Gastroesophageal sphincter (tissue), 4 donors: ENCODE measurements at places on chromosomes 5 and 9.

GRCh38 chr5:80707645-80708044 lies 52.9 kb upstream of the DHFR start:
- no peak for ATAC-seq

- ATAC-seq = no peak
These were observed 91.5 kb downstream of the NR3C1 start for GRCh38 chr5:143311955-143312354.

DNA sequence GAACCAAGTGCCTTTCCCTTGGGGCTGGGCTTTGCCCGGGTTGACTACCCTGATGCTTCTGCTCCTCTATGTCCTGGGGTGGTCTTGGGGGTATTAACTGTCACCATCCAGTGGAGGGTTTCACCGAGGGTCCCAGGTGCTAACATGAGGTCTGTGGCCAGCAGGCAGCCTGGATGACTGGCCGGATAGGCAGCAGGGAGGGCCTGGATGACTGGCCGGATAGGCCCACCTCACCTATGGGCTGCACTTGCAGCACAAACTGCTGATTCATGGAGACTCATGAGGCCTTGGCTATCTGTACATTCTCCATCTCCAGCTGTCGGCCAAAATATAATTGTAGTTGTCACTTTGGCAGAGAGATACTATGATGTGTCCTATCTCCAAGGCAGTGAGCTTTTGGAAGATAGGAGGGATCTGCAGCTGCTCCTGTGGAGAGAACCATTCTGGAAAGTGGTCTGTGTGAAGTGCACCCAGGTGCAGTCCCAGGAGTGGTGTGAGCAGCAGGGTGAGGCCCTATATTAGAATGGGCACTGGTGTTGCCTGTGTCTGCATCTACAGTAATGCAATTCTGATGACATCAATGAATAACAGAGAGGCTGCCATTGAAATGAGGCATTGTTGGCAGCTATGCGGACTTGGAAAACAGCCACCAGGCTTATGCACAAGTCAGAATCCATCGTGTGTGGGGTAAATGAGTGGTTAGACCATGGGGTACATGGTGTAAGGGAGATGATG lies 26.3 kb upstream of the CDKN2AIPNL start:
- ATAC-seq = no peak

DNA sequence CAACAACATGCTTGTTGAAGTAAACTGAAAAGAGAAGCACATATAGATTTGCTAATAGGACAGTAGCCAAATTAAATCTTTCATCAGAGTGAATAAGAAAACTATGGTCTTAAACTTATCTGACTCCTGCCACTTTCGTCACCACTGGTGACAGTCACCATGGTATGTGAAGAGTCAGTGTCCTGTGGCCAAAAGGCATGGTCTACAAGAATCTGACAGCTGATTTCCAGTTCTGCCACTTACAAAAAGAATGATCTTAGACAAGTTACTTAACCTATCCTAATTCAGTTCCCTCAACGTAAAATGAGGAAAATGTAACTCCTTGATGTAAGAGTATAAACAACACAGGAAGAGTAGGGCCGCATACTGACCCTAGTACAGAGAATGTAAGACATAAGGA lies 102.0 kb downstream of the LPAR1 start:
- no peak for ATAC-seq

GRCh38 chr5:138177941-138178515 lies 402 bp downstream of the BRD8 start:
- ATAC-seq = no peak

GRCh38 chr5:40797273-40798011 lies 732 bp downstream of the PRKAA1 start:
- peak; percentile 65 for ATAC-seq

GRCh38 chr9:31597977-31598376 lies 786.5 kb upstream of the ACO1 start:
- no peak for ATAC-seq

DNA sequence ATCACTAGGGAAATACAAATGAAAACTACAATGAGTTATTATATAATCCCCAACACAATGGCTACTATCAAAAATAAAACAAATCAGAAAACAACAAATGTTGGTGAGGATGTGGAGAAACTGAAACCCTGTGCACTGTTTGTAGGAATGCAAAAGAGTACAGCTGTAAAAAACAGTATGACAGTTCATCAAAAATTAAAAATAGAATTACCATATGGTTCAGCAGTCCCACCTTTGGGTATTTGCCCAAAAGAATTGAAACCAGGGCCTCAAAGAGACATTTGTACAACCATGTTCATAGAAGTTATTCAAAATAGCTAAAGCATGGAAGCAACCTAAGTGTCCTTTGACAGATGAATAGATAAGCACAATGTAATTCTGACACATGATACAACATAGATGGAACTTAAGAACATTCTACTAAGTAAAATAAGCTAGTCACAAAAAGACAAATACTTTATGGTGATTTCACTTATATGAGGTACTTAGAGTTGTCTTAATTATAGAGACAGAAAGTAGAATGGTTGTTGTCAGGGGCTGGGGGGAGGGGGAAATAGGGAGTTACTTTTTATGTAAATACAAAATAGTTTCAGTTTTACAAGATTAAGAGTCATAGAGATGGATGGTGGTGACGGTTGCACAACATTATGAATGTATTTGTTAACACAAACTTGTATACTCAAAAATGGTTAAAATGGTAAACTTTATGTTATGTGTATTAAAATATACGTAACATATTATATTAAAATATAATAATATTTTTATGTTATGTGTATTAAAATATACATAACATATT lies 102.8 kb downstream of the KCTD16 start:
- no peak for ATAC-seq

DNA sequence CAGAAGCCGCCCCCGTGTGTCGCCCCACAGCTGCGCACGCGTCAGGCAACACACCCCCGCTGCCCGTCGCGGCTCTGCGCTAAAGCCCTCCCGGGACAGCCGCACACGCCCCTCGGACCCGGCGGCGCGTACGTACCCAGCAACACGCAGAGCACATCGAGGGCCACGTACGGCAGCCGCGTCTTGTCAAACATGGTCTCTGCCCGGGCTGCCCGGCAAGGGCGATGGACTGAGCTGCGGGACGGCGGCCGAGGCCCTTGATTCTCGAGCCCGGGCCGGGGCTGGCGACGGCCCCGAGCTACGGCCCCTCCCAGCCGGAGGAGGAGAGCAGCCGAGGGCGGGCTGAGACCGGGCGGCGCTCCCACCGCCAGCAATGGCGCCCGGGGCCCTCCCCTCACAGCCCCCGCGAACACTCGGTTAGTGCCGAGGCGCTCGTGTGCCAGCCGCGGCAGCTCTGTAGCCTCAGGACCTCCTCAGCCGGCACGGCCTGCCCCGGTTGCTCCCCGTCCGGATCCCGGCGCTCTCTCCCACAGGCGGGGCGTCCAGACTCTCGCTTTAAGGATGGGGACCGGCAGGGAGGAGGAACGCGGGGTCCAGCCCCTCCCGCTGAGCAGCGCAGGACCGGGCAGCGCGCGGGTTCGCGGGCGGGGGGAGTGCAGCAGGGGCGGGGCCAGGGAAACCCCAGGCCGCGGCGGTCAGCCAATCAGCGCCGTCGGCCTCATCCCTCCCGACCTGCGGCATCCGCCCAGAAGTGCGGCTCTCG lies at the start of gene PLPP1:
PLPP1 (minus strand) TSS at position 529 of the 763 bp plus-strand sequence; CDS start at position 194, 335 bp downstream.
- peak; percentile 96 for ATAC-seq

GRCh38 chr9:15286161-15286821 lies 20.7 kb downstream of the TTC39B start:
- no peak for ATAC-seq

DNA sequence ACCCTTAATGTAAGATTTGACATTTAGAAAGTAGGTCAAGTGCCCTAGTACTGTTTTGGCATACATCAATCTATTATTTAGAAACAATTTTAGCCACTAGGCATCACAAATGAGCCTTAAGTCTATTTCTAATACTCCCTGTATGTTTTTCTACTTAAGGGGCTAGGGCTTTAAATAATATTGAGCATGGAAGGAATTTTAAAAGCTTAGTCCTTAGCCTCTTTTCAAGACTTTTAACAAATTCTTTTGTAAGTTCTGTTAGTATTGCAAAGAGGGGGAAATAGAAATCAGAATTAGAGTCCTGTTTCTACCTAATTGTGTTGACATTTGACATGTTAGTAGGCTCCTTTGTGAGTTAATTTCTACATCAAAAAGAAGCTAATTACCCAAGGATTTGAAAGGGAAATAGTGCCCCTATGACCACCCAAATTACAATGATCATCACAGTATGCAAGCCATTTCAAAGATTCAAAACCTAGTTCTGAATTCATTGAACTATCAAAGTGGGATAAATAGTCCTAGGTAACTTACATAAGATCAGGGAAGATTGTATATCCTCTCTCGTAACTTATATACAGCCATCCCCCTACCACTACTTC lies 647.8 kb upstream of the ACO1 start:
- no peak for ATAC-seq

- ATAC-seq = no peak
These were observed 247.9 kb upstream of the TRPC7 start for GRCh38 chr5:136613230-136613629.

GRCh38 chr5:155455791-155456514 lies 442.4 kb downstream of the KIF4B start:
- ATAC-seq = no peak

- ATAC-seq = peak; percentile 89
These were observed 15.8 kb upstream of the TRAF1 start for GRCh38 chr9:120942186-120943001.

DNA sequence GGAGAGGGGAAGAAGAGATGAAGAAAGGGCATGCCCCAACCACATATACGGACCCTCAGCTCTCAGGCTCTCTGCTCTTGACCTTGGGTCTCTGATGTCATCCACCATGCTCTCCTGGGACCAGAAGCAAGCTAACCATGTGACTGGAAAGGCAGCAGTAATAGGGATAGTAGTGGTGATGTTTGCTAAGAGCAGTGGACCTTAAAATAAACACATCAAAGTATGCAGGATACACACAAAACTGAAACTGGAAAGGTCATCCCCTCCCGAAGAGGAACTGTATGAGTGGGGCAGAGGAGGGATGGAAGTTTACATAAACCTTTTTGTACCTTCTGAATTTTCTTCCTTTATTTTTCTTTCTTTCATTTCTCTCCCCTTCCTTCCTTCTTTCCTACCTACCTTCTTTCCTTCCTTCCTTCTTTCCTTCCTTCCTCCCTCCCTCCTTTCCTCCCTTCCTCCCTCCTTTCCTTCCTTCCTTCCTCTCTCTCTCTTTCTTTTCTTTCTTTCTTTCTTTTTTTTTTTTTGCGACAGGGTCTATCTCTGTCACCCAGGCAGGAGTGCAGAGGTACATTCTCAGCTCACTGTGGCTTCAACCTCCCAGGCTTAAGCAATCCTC lies 8.1 kb upstream of the PTPN3 start:
- no peak for ATAC-seq

GRCh38 chr9:135926402-135927194 lies 19.3 kb upstream of the CAMSAP1 start:
- peak; percentile 34 for ATAC-seq

DNA sequence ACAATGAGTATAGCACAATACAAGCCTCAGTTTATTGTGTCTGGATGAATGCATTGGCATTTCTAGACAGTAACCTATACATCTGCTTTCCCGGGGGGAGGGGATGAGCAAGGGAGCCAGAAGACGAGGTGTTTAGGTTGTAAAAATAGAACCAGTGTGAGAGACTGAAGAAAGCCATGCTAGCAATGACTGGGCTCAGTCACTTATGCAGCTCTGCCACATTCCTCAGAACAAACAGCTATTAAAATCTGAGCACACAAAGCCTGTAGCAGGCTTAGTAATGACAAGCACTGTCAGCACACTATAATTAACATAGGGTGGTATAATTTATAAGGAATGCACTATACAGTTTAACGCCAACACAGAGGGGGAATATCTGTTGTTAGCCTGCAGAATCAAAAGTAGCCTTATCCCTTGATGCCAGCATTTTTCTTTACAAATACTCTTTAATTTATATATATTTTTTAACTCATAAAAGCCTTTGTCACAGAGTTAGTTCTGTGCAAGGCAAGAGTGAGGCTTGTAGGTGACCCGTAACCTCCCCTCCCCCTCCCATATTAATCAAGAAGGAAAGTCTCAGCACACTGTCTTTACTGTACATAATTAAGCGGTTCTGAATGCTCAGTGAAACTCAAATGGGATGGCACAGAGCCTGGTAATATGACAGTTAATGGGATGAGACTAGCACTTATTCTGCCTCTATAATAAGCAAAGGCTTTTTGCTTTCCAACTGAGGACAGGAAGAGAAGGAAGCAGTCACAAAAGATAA lies 295.4 kb downstream of the CSNK1G3 start:
- ATAC-seq = no peak

DNA sequence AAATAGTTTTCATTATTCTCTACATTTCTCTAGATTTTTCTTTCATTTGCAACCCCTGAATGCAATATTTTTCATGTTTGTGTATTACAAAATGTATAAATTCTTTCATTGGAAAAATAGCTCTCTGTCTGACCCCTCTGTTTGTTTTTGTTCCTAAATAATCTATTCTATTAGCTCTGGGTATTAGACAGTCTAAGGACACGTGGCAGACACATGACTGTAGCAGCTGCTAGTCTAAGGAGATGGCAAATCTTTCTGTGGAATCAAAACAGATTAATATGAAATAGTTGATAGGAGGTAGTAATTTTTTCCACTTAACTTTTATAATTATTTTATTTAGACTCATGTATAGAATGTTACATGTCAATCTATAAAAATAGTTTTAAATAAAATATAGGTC lies 21.4 kb upstream of the SPATA9 start:
- ATAC-seq = no peak

DNA sequence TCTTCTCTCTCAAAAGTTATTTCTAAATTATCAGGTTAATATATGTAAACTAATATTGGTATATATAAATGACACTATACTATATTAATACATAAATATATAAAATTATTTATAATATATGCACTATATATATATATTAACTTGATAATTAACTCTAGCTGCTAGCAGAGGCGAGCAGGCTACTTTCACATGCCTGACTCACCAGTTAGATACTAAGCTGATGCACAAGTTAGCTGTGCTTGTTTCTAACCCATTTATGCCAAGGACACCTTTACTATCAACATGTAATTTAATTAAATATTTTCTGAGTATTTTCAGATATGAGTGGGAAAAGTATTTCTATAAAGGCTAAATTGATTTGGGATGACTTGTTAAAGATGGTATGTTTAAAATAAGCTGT lies 70.1 kb downstream of the TRIO start:
- no peak for ATAC-seq

GRCh38 chr5:173971681-173972345 lies 17.2 kb upstream of the C5orf47 start:
- ATAC-seq = no peak

DNA sequence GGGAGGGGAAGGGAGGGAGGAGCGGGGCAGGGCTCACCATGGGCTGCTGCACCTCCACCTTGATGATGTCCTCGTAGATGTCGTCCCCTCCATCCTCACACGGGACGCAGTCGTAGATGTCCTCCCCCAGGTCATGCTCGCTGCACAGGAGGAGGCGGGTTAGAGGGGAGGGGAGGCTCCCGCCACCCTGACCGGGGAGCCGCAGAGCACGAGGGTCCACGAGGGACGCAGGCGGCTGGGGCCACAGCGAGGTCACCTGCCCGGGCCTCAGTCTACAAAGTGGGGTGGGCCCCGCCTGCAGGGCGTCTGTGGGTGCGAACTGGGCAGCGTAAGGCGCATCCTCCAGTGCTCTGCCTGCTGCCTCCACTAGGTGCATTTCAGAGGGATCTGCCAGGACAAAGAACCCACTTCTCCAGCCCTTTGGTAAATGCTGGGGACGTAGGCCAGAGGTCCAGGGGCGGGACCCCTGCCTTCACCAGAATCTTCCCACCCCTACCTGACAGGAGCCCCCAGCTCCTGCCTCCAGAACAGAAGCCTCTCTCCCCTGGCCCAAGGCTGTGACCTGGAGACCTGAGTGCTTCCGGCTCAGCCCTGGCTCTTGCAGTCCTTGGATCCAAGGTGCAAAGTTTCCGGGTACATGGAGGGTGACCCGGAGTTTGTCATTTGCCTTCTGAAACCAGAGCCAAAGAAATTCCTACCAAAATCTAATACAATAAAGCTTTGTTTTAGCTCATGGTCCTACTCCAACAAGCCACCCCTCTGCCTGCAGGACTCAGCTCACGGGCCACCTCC lies 74.1 kb upstream of the SARDH start:
- no peak for ATAC-seq
